ENCODE measurements at places on chromosomes 16 and 17.

DNA sequence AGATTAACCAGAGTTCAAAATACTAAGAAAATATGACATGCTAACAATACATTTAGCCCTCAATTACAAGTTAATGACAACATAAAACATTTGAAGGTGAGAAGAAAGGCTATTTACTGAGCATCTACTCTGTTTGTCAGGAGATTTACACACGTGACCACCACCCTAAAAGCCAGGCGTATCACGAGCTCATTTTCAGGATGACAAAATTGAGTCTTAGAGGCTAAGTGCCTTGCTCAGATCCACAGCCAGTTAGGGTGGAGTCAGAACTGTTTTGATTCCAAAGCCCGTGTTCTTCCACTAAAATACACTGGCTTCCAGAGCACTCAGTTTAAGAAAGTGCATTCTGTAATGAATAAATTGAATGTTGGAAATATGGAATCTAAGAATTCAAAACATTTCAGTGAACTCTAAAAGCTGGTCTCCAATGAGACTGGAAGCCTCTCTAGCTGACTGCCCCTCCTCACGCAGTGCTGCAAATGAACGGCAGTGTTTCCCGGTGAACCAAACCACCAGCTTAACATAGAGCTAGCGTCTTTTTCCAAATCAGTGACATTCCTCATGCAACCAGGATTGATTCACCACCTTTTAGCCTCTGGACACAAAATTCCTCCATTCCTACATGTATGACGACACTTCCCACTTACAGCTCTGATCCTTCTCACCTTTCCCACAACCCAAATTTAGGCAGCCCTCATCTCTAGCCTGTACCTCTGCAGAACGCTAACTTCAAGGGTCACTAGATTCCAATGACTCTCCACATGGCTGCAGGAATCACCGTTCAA is 5.9 kb downstream of the ZDHHC7 start:
- peak; percentile 83 for DNase-seq

DNA sequence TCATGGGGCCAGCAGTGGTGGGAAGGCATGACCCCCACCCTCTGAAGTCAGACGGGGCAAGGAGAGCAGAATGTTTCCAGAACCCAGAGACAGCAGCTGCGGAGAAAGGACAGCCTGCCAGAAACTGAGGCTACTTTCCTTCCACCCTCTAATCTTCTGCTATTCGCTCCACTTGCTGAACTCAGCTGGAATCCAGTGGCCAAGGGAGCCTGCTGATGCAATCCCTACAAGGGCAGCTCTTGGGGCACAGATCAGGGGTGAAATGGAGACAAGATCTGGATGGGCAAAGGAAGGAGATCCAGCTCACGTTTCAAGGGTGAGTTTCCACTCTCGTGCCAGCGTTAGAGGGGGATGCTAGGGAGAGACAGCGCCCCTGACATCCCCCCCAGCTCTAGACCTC is 479.1 kb downstream of the SLC39A11 start:
- peak; percentile 83 for DNase-seq

GRCh38 chr17:53942436-53942835 is 119.7 kb downstream of the KIF2B start:
- no peak for DNase-seq

DNA sequence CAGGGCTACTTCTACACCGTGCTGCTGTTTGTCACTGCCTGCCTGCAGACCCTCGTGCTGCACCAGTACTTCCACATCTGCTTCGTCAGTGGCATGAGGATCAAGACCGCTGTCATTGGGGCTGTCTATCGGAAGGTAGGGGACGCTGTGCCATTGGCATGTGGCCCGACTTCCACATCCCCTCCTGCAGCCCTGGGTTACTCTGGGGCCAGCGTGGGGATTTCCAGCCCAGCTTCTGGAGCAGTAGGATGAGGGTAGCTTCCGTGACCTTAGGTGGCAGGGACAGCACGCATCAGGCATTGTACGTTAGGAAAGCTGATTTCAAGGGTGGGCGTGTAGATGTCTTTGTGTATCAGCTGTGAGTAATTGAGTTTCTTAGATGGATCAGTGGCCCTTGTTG is 96.5 kb downstream of the ABCC1 start:
- no peak for DNase-seq

DNA sequence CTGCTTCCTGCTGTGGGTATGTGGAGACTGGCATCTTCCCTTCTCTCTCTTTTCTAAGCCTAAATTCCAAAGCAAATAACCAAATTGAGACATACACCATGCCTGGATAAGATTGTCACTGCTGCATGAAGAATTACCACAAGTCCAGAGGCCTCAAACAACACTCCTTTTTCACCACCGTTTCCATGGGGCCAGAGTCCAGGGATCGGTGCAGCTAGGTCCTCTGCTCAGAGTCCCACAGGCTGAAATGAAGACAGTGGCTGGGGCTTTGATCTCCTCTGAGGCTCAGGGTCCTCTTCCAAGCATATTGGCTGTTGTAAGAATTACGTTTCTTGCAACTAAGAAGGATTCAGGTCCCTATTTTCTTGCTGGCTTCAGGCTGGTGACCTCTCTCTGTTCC is 130.4 kb downstream of the SLC39A11 start:
- DNase-seq, result no peak

- DNase-seq, result peak; percentile 32
These were observed 113.2 kb downstream of the MSI2 start for GRCh38 chr17:57369509-57369945.

GRCh38 chr17:76598004-76598439 is 12.4 kb upstream of the ST6GALNAC2 start:
- peak; percentile 23 for DNase-seq

GRCh38 chr17:62876673-62877405 is 68.7 kb upstream of the MARCHF10 start:
- no peak for DNase-seq

DNA sequence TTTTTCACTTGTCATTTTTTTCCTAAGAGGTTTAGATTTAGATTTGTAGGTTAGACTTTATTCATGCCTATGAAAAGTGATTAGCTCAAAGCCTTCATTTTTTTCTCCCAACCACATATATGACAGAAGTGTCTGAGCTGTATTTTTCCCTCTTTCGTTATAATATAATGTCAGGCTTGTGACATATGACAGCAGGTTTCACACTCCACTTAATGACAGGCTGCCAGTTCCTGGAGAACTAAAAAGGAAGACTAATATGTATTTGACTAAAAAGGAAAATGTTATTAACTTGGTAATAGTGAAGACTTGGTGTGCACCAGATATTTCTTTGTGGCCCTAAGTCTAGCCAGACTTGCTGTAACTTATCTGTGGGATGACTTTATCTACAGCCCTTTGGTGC is 200.7 kb upstream of the CACNG5 start:
- no peak for DNase-seq

DNA sequence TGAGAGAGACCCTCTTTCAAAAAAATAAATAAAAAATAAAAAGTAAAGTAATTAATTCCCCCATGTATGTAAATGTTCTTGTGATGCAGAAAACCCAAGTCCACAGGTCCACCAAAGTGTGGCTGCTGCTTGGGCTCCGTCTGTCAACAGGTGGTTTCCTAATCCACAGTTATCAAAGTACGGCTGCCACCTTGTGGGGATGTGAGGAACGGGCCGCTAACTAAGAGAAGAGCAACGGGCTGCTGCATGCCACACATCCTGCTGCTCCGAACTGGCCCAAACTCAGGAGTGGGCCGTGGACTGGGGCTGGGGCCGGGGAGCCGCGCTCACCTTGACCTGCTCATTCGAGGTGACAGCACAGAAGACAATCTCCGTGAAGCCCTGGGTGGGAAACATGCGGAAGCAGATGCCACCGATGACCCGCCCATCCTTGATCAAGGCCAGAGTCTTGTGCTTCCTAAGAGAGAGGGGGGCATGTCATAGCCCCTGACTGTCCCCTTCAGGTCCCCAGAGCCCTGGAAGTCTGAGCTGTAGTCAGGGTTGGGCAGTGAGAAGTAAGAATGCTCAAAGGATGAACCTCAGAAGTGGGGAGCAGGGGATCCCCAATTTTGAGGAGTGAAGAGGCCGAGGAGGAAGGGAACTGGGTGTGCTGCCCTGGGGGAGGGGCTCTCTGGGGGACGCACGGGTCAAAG is 4.3 kb downstream of the KAT2A start:
- DNase-seq, result peak; percentile 70

DNA sequence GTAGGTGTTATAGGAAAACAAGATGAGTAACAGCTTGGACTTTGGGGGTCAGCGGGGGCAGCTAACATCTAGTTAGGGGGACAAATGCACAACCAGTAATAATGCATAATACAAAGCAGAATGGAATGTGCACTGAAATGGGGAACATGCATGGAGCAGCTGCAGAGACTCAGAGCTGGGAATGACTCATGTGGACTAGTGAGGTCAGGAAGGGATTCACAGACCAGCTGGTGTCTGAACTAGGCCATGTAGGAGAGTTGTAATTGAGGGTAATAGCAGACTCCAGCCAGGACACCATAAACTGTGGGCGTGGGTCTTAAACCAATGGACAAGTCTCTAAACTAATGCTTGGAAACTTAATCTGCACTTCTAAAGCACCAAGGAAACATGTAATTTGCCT is 176.8 kb upstream of the ASIC2 start:
- peak; percentile 54 for DNase-seq

GRCh38 chr17:63345611-63346010 is 100.5 kb downstream of the CYB561 start:
- DNase-seq, result no peak

DNA sequence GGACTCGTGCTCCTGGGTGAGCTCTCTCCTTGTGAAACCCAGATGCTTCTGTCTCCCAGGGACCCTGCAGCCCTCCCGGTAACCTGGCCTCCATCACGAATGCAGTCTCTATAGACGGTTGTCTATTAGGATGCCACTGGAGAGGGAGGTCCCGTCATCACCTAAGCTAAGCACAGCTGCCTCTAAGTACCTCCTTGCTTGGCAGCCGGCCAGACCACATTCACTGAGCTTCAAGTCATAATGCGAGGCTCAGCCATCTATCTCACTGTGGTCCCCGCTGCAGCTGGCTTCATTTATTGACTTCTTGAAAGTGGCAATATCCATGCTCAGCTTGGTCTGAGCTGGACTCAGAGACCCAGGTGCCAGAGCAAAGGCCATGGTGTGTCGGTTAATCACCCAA is 74.5 kb upstream of the HSBP1 start:
- DNase-seq, result peak; percentile 77

GRCh38 chr17:64084086-64084939 is 45.6 kb downstream of the ERN1 start:
- DNase-seq, result peak; percentile 50

DNA sequence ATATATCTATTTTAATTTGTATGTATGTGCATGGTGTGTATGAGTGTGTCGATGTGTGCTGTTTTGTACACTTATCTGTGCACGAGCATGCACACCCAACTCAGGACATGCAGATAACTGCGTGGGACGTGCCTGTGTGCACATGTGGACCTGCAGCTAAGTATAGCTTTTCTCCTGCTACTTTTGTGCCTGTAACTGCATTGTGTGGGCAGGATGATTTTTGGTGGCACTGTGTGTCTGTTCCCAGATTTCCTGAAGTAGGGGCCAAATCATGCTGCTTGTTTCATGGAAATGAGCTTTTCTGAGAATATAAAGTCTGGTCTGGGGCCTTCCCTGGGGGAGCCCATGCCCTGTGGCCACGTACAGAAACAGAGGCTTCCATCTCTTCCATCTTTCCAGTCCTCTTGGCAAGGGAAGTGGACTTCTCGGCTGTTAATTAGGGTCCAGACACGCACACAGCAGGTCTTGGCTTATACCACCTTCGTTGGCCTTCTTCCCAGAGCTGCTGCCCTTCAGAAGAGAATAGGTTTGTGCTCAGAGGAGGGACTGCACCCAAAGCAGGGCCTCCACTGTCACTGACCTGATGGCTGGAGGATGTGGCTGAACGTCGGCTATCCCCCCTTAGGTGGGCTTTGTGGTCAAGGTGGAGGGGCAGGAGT is 30.2 kb downstream of the SPNS3 start:
- DNase-seq, result no peak

- DNase-seq, result no peak
These were observed 16.1 kb upstream of the SLC4A1 start for GRCh38 chr17:44284024-44284400.

DNA sequence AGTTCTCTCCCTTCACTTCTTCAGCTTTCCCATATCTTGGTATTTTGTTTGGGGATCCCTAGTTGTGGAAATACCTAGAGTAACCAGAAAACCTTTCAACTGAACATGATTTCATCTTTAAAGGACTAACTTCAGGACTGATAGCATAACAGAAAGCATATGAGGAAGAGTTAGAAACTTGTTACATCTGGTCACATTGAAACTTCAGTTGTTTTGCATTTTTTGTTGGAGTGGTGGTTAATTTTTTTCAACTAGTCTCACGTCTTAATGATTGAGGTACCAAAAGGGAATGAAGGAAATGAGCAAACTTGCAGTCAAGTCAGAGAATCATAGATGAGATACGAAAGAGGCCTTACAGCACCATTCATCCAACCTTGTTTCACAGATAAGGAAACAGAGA is 49.6 kb downstream of the TANGO6 start:
- no peak for DNase-seq

DNA sequence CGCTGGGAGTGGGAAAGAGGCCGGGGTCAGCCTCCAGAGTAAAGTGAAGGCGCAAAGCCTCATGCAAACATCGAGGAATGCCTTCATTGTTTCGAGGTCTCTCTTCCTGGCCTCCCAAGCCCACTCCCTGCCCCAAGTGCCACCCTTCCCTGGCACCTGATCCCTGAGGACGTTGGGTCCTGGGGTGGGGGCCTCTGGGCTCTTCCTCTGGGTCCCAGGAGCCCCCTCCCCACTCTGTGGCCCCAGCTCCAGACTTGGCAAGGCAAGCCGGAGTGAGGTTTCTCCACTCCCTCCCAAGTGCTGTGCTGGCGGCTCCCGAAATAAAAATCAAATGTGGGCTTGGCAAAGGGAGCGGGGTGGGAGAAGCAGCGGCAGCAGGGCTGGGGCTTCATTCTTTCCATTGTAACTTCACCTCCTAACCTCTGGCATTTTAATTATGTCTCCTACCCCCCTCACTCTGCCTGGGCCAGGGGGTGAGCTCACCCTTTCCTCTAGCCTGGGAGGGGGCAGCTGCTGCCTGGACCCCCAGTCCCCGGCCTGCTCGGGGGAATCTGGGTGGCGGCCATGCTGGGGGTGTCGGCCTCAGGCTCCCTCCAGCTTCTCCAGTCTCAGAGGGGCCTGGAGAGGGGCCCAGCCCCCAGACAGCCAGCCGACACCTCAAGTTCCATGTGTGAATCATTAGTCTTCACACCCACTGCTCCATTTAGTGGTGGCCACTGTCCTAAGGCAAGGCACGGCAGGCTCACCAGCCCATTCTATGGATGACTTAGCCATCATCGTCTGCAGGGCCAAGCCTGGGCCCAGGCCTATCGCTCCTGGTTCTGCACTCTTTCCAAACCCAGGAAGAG is 14.6 kb upstream of the TMEM92 start:
- no peak for DNase-seq

DNA sequence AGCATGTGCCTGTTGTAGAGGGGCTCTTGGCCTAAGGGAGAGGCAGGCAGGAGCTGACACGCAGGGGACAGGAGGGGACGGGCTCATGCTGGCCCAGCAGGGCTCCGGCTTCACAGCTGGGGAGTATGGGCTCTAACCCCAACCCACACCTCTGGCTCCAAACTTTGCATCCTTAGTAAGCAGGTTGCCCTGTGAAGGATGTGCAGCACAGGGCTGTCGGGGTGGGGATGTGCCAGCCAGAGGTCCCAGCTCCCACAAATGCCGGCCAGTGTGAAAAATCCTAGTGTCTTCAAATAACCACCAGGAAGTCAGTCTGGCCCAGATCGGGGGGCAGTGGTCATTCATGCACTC is 14.0 kb upstream of the FAM83G start:
- no peak for DNase-seq

Data from RPMI7951 (cell line).